K562 (cell line): ENCODE measurements at places on chromosomes 5 and 9. TPM values are rescaled to one million over a fixed set of nuclear protein-coding genes. Genes with fewer than 3 reads are reported as not detected.

The BSPRY gene
- 0.16 and 0.45 TPM in 2 replicates for total RNA-seq

The OBP2B gene
- total RNA-seq = not detected in 2 replicates

The PCDHB7 gene
- not detected in 2 replicates for total RNA-seq

The TRIM52 gene
- total RNA-seq = 13.5 and 14.2 TPM in 2 replicates

The MARCHF3 gene
- total RNA-seq = 23.5 TPM in 2 replicates

DNA sequence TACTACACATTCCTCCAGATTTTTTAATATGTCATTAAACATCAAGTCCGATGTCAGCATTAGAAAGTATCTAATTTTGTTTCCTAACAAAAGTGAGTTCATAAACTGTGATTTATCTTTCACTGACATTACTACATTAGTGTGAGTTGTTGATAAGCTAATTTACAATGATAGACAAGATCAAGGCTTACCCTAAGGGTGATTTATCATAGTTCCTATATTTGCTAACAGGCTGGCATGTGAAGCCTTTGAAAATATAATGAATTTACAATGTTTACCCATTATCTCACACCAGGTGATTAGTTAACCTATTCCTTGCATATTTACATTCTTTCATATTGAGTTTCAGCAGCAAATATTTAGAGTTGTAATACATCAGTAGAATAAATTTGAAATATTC lies 1096.9 kb upstream of the NUDT12 start:
- H3K4me3 ChIP-seq = no peak overlapping the region
- H3K4me1 ChIP-seq = no peaks in the 10 kb centered on the region
- no peaks in the 10 kb centered on the region for H3K36me3 ChIP-seq

DNA sequence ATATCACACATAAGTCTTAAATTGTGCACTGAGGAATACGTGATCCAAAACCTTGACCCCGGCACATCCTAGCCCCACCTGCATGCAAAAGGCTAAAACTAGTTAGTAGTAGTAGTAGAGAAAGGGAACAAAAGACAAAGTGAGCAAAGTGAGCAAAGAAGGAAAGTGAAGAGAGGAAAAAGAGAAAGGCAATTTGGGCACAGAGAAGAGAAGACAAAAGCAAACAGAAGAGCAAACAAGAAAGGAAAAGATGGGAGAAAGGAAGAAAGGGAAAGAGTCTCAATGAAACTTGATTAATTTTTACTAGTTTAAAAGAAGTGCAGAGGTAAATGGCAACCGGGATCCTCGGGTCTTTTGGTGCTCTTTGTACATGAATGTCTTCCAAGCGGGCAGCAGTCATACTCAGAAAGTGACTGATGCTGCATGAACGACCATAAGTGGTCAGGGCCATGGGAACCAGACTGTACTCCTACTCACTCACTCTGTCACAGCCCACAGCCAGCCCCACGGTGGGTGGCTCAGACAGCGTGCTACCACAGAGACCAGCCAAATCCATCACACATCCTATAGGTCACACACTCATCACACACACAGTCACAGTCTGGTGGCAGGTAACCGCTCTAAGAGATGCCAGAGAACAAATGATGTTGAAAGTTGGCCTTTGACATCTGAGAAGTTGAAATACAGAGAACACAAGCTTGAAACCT lies 203.9 kb downstream of the FBN2 start:
- no peaks in the 10 kb centered on the region for H3K36me3 ChIP-seq
- no peaks in the 10 kb centered on the region for H3K4me1 ChIP-seq
- no peak overlapping the region for H3K4me3 ChIP-seq

DNA sequence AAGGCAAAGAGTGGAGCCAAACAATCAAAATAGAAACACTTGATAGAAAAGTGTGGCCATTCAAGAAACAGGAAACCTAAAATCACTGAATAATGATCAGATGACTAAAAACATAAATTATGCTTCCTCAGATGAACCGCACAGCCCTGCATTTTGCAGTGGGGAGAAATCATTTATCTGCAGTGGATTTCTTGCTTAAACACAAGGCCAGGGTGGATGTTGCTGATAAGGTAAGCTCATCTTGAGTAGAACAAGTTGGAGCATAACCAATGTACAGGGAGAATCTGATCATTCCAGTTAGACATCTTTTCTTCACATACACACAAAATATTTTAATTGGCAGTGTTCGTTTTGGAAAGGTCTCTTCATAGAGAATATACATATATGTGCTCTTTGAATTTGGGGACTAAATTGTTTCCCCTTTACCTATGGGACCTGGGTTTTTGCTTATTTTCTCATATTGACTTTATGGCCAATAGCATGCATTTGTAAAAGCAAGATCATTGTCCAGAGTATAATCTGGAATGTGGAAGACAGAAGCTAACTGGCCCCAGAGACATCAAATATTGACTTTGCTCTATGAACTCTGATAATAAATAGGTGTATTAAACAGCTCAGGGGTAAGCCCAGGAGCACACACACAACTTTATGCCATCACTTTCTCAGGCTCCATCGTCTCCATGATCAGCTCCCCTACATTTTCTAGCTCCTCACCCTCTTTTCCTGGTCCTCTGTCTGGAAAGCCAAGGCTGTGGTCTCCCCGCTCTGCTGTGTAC lies 9.1 kb downstream of the ANKDD1B start:
- no peaks in the 10 kb centered on the region for H3K27me3 ChIP-seq
- no peak overlapping the region for H3K4me3 ChIP-seq
- no peaks in the 10 kb centered on the region for H3K36me3 ChIP-seq
- DNase-seq = peak; percentile 63
- H3K4me1 ChIP-seq = peaks cover 35% of the 10 kb centered on the region

DNA sequence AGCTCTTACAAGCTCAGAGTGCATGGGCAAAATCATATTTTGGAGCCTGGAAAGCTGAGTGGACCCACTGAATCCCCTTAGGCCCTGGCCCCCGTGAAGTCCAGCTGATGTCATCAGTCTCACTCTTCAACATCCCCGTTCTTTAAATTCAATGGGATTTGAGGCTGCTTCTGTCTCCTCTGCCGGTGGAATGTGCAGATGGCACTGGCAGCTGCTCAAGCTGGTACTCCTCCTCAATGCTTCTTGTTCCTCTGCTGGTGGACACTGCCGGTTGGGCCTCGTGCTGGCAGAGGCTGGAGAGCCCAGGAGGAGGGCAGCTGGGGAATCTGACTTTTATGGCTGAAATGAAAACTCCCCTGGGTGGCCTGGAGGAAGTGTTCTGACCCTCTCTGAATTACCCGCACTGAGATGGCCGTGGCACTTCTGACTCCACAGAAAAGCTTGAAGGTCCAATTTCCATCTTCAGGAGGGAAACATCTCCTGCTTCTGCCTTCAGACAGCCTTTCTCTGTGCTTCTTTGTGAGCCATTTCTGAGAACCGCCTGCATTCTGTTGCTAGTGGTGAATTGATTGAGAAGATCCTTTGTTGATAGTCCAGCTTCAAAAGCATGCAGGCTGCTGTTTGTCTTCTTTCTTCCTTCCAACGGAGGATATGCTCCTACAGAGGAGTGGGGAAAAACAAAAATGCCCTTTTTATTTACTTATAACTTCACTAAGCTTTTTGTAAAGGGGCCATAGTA lies 298.9 kb downstream of the TMEM38B start:
- H3K27me3 ChIP-seq = no peaks in the 10 kb centered on the region
- DNase-seq = no peak
- H3K4me3 ChIP-seq = no peak overlapping the region
- no peak overlapping the region for H3K27ac ChIP-seq
- no peaks in the 10 kb centered on the region for H3K4me1 ChIP-seq

DNA sequence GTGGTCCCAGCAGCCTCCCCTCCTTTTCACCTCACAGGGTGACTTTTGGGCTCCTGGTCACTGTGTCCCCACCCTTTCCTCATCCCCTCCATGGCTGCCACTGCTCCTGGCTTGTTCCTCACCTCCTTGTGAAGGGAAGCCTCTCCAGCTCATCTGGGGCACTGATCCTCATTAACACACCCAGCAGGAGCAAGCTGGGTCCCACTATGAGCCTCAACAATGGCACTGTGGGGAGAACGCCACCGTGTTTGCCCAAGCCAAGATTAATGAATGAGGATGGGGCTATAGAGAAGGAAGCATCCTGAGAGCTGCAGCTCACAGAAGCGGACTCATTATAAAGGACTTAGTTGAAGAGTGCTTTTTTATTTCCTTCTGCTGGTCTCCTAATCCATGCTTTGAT lies 118.4 kb downstream of the MARCHF11 start:
- no peaks in the 10 kb centered on the region for H3K36me3 ChIP-seq
- H3K27me3 ChIP-seq = no peaks in the 10 kb centered on the region
- no peak overlapping the region for H3K4me3 ChIP-seq

GRCh38 chr5:83255268-83255667 lies 177.9 kb downstream of the XRCC4 start:
- H3K4me1 ChIP-seq = no peaks in the 10 kb centered on the region
- no peak for DNase-seq
- H3K4me3 ChIP-seq = no peak overlapping the region
- H3K27me3 ChIP-seq = no peaks in the 10 kb centered on the region
- H3K27ac ChIP-seq = no peak overlapping the region

- H3K4me1 ChIP-seq = no peaks in the 10 kb centered on the region
- H3K4me3 ChIP-seq = no peak overlapping the region
- no peaks in the 10 kb centered on the region for H3K36me3 ChIP-seq
- H3K27ac ChIP-seq = no peak overlapping the region
Observed at GRCh38 chr5:34475249-34475966, 180.7 kb upstream of the RAI14 start.

- H3K27me3 ChIP-seq = peaks cover 10% of the 10 kb centered on the region; the same call in 1 of the 2 replicates
- H3K36me3 ChIP-seq = no peaks in the 10 kb centered on the region
- no peaks in the 10 kb centered on the region for H3K4me1 ChIP-seq
- no peak for DNase-seq
Observed at GRCh38 chr5:68770551-68770950, 323.3 kb upstream of the SLC30A5 start.

GRCh38 chr9:137550231-137550621 lies at the start of gene PNPLA7:
PNPLA7 (minus strand) TSS chr9:137550402; CDS start chr9:137550197, 205 bp downstream.
- H3K4me3 ChIP-seq = peak within 1 kb of the TSS; percentile 56
- DNase-seq = peak; percentile 76
- H3K27ac ChIP-seq = peak within 1 kb of the TSS; percentile 67; the same call in 2 of the 3 replicates
- H3K4me1 ChIP-seq = peaks cover 36% of the 10 kb centered on the region
- peaks cover 26% of the 10 kb centered on the region for H3K36me3 ChIP-seq

DNA sequence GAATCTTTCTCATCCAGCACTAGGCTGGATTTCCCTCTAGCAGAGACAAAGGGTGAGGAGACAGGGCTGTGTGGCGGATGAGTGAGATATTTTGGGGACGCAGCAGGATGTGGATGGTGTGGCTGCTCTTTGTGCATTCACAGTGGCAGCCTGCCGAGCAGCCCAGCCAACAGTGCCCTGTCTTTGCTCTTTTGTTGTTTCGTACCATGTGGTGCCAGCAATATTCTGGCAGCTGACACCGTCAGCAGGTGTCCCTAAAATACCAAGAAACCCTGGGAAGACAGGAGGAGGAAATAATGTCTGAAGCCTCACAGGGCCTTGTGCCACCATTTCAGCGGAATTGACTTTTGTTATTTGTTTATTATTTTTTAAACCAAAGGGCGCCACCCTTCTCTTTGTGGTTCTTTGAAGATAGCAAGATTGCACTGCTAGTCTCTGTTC lies 141.4 kb downstream of the CCDC192 start:
- no peaks in the 10 kb centered on the region for H3K4me1 ChIP-seq
- no peaks in the 10 kb centered on the region for H3K27me3 ChIP-seq
- DNase-seq = no peak
- H3K36me3 ChIP-seq = no peaks in the 10 kb centered on the region
- no peak overlapping the region for H3K4me3 ChIP-seq
- no peak overlapping the region for H3K27ac ChIP-seq

- H3K27ac ChIP-seq = no peak overlapping the region
- H3K4me3 ChIP-seq = no peak overlapping the region
- H3K27me3 ChIP-seq = no peaks in the 10 kb centered on the region
Observed at GRCh38 chr5:110002652-110003051, 312.9 kb downstream of the MAN2A1 start.

GRCh38 chr5:81021486-81021885 lies 61.3 kb downstream of the RASGRF2 start:
- H3K36me3 ChIP-seq = no peaks in the 10 kb centered on the region
- no peak overlapping the region for H3K4me3 ChIP-seq
- H3K27me3 ChIP-seq = peaks cover 35% of the 10 kb centered on the region
- H3K4me1 ChIP-seq = no peaks in the 10 kb centered on the region
- no peak overlapping the region for H3K27ac ChIP-seq
- DNase-seq = no peak
